Sigmoid colon (tissue), 7 donors: ENCODE measurements at places on chromosomes 1 and 21.

DNA sequence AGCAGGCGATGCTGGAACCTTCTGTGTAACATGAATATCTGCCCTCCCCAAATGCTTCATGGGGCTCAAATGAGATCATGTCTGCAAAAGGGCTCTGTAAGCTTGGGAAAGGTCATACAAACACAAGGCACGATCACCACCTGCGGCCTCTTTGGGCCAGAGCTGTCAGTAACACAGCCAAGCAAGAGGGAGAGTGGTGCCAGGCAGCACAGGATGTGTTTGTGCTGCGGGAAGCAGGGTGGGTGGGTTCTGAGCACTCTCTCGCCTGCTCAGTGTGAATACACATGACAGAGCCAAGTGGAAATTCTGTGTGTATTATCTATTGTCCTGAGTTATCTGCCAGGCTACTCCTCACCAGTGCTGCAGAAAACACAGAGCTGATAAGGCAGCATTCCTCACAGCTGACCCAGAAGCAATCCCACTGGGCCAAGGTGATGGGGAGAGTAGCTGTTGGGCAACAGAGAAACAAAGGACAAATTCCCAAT is 101.2 kb downstream of the LAMC2 start:
- H3K4me1 ChIP-seq: no peaks in the 10 kb centered on the region
- H3K36me3 ChIP-seq: no peaks in the 10 kb centered on the region
- peak overlapping the region; percentile 80 for H3K27ac ChIP-seq

DNA sequence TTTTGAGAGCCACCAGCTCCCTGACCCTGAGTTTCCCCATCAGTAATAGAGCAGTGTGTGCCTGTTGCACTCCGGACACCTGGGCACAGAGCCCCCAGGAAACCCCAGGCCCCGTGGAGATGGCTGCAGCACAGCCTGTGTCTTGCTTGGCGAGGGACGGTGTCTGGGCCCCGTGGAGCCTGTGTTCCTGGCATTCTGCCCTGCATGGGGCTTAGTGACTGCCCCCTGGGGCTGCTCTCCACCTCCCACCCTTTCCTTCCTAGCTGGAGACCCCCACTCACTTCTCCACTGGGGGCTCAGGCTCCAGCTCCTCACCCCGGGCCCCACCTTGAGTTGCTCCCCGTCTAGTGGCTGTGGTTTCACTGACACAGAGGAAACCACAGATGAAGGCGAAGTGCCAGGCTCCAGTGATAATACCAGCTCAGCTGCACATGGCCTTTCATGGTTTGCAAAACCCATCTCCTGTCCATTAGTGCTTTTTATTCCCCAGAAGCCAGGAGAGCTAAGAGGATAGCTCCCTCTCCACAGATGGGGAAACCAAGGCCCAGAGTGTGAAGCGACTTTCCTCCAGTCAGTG is 39.4 kb downstream of the DMRTB1 start:
- no peaks in the 10 kb centered on the region for H3K36me3 ChIP-seq
- DNase-seq: no peak
- H3K27ac ChIP-seq: no peak overlapping the region

DNA sequence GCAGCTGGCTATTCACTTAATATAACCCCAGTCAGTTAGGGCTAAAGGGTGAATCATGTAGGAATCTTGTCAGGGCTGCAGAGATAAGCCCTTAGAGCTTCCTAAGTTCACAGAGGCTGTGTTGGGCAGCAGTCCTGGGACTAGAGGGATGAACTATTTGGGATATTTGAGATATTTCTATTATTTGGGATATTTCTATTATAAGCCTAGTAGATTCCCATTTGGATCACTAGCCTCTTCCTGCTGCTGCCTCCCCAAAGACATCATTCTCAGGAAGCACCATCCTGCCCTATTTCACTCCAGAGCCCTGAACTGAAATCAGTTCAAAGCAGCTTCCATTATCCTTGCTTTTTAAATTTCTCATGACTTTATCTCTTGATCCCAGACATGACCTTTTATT is 501.3 kb downstream of the NUF2 start:
- peaks cover 3% of the 10 kb centered on the region for H3K4me1 ChIP-seq
- no peak overlapping the region for H3K27ac ChIP-seq
- no peaks in the 10 kb centered on the region for H3K36me3 ChIP-seq
- DNase-seq: no peak

- no peak overlapping the region for H3K4me3 ChIP-seq
- H3K27me3 ChIP-seq: no peaks in the 10 kb centered on the region
- H3K4me1 ChIP-seq: no peaks in the 10 kb centered on the region
- DNase-seq: no peak
Measured at GRCh38 chr1:203995228-203995627, 77.7 kb upstream of the SOX13 start.

DNA sequence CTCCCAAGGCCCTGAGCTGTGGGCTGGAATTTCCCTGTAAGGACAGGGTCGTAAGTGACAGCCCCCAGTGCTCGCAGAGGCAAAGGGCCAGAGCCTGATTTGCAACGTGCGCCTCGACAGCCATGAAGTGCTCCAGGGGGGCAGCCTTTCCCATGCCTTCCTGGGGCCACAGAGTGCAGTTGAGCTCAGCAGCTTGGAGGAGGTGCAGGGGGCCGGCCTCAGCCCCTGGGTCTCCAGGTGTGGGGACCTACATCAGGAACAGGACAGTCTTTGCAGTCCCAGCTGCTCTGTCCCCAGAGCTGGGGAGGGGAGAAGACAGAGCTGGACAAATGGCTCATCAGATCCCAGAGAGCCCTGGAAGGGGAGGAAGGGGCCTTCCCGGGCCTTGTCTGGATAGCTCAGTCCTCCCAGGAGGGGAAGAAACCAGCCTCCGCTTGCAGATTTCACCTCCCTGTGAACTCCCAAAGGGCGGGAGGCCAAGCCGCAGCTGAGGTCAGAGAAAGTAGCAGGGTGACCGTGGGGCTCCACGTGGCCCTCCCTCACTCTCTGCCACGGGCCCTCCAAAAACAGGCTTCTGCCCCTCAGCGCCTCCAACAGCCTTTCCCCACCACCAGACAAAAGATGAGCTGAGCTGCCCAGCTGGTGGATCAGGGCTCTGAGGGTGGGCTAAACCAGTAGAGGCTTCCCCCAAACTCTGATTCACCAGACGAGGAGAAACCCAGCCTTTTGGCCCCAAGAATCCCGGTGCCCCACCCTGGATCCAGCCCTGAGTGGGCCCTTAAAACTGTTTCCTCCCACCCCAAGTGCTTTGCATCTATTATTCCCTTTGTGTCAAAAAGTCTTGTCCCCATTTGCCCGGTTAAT is 76.5 kb downstream of the DHRS3 start:
- no peak overlapping the region for H3K4me3 ChIP-seq
- H3K27ac ChIP-seq: peak overlapping the region; percentile 89
- H3K27me3 ChIP-seq: no peaks in the 10 kb centered on the region
- peaks cover 35% of the 10 kb centered on the region for H3K4me1 ChIP-seq
- H3K36me3 ChIP-seq: no peaks in the 10 kb centered on the region
- peak; percentile 88 for DNase-seq

- no peak for DNase-seq
- H3K4me3 ChIP-seq: no peak overlapping the region
- H3K4me1 ChIP-seq: no peaks in the 10 kb centered on the region
- no peak overlapping the region for H3K27ac ChIP-seq
- H3K36me3 ChIP-seq: no peaks in the 10 kb centered on the region
Measured at GRCh38 chr1:193070386-193070753, 11.0 kb downstream of the RO60 start.

- H3K4me3 ChIP-seq: no peak overlapping the region
- H3K27ac ChIP-seq: no peak overlapping the region
- no peaks in the 10 kb centered on the region for H3K27me3 ChIP-seq
- no peaks in the 10 kb centered on the region for H3K36me3 ChIP-seq
- no peak for DNase-seq
- H3K4me1 ChIP-seq: peaks cover 7% of the 10 kb centered on the region
Measured at GRCh38 chr1:234751678-234752077, 141.7 kb upstream of the IRF2BP2 start.

GRCh38 chr1:232635778-232636356 is 5.9 kb upstream of the SIPA1L2 start:
- H3K4me3 ChIP-seq: no peak overlapping the region
- no peaks in the 10 kb centered on the region for H3K36me3 ChIP-seq
- H3K27ac ChIP-seq: no peak overlapping the region
- no peaks in the 10 kb centered on the region for H3K27me3 ChIP-seq

GRCh38 chr1:231626951-231627614 is 493 bp downstream of the DISC1 start:
- H3K36me3 ChIP-seq: no peaks in the 10 kb centered on the region
- H3K27me3 ChIP-seq: no peaks in the 10 kb centered on the region
- peak; percentile 84 for DNase-seq
- peaks cover 28% of the 10 kb centered on the region for H3K4me1 ChIP-seq
- peak overlapping the region; percentile 78 for H3K27ac ChIP-seq

DNA sequence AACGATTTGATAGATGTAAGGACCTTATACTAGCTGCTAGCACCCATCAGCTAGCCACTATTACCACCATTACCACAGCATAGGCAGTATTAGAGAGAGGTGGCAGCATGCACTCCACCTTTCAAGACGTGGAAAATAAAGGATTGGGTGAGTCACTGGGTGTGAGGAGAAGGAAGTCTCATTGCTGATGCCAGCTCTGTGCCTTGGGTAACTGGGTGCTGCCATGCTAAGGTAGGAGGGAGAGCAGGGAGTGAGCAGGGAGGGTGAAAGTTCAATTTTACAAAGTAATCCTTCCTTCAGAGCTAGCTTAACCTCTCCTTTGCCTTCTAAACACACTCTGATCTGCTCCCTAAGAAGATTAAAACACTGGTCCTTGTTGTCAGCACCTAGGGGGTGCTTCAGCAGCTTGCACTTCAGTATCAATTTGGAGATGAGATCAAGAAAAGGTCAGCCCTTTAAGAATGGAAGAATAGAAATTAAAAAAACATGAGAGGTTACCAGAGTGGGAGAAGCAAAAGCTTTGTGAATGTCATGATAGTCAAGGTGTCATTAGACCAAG is 1.8 kb upstream of the LIN9 start:
- no peak for DNase-seq
- no peak overlapping the region for H3K4me3 ChIP-seq
- no peaks in the 10 kb centered on the region for H3K27me3 ChIP-seq
- H3K4me1 ChIP-seq: peaks cover 18% of the 10 kb centered on the region
- no peak overlapping the region for H3K27ac ChIP-seq

DNA sequence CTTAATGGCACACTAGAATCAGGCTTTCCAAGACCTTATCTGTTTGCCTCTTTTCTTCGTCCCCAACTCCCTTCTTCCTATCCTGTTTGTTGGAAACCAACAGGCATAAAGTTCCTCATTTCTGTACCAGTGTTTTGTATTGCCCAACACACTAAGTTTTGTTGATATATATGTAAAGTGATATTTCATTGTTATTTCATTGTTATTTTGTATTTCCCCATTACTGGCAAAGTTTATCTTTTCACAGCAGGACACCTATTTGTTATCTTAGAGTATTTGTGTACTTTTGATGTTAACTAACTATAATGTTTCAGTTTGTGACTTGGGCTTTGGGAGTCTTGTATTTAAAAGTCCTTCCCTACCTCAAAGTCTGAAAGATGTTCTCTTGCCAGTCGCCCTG is 27.1 kb downstream of the FAM20B start:
- DNase-seq: no peak
- no peak overlapping the region for H3K27ac ChIP-seq
- no peak overlapping the region for H3K4me3 ChIP-seq
- H3K36me3 ChIP-seq: no peaks in the 10 kb centered on the region

DNA sequence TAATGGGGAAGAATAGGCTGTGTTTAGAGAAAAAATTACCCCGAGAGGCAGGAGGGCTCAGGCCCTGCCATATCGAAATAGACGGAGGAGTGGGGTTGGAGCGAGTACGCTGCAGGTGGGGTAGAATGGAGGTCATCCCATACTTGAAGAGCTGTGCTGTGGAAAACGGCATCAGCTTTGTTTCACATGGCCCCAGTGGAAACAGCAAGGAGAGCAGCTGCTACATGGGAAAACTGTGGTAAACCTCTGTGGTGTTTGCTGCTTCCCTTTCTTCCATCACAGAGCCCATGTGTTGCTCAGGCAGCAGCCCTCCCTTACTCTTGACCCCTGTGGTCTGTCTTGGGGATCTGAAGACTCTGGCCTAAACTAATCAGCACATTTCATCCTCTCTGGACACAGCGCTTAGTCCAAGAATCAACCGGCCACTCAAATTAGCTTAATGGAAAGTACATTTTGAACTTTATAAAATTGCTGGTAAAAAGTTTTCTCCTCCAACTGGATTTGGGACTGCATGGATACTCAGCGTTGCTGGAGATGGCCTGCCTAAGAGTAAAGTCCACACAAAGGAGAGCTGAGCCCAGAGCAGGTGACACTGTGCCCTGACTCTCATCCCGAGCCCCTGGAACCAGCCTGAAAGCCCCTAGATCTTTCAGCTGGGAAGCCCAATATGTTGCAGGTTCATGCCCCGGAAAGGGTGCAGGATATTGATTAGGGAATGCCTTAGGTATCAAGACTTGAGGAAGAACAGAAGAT is 127.1 kb upstream of the GADD45A start:
- no peaks in the 10 kb centered on the region for H3K36me3 ChIP-seq
- DNase-seq: no peak
- no peaks in the 10 kb centered on the region for H3K27me3 ChIP-seq
- H3K4me3 ChIP-seq: no peak overlapping the region
- H3K4me1 ChIP-seq: peaks cover 16% of the 10 kb centered on the region
- H3K27ac ChIP-seq: no peak overlapping the region

GRCh38 chr1:58596631-58597052 is 19.6 kb upstream of the TACSTD2 start:
- H3K27me3 ChIP-seq: no peaks in the 10 kb centered on the region
- H3K4me1 ChIP-seq: peaks cover 36% of the 10 kb centered on the region
- no peaks in the 10 kb centered on the region for H3K36me3 ChIP-seq
- H3K4me3 ChIP-seq: no peak overlapping the region
- peak overlapping the region; percentile 27 for H3K27ac ChIP-seq

GRCh38 chr1:55413286-55413685 is 198.1 kb upstream of the USP24 start:
- no peak for DNase-seq
- no peaks in the 10 kb centered on the region for H3K4me1 ChIP-seq
- H3K27me3 ChIP-seq: no peaks in the 10 kb centered on the region
- H3K4me3 ChIP-seq: no peak overlapping the region
- H3K27ac ChIP-seq: no peak overlapping the region

DNA sequence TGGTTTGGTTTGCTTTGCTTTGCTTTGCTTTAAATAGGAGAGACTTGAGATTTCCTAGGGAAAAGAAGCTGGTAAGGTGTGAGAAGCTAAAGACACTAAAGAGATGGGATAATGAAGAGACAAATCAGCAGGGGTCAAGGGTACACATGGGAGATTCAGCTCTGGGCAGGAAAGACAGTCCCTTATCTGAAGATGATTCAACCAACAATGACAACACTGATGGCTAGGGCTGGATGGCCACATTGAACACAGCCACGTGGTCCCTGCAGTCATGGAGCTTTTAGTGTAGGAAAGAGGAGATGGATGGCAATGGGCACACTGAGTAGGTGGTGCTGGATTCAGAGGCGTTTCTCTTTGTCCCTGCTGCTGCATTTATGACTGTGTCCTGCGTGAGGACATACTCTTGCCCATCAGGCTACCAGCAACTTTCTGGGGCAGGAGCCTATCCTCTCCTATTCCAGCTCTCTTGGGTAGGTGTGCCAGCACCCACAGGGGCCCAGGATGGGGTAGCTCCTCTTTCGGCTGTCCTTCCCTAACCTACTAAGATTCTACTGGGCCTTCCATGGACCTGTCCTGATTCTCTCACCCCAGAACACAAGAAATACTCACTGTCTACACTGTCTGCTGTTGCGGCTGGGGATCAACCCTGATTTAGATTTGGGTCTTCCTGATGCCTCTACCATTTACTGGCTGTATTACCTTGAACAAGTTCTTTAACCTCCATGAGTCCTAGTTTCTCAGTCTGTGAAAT is 1.4 kb upstream of the SHISA4 start:
- no peak overlapping the region for H3K4me3 ChIP-seq
- no peak overlapping the region for H3K27ac ChIP-seq
- no peak for DNase-seq
- H3K27me3 ChIP-seq: no peaks in the 10 kb centered on the region

- H3K4me1 ChIP-seq: no peaks in the 10 kb centered on the region
- peaks cover 14% of the 10 kb centered on the region for H3K27me3 ChIP-seq
- H3K36me3 ChIP-seq: no peaks in the 10 kb centered on the region
- H3K27ac ChIP-seq: no peak overlapping the region
Measured at GRCh38 chr1:217919683-217920388, 288.7 kb downstream of the SPATA17 start.
